ENCODE measurements at places on chromosomes 7 and 10. TPM values are rescaled to one million over a fixed set of nuclear protein-coding genes. Genes with fewer than 3 reads are reported as not detected.
A peak's percentile ranks its signal among the peaks of the same experiment; 100 is the strongest.

DNA sequence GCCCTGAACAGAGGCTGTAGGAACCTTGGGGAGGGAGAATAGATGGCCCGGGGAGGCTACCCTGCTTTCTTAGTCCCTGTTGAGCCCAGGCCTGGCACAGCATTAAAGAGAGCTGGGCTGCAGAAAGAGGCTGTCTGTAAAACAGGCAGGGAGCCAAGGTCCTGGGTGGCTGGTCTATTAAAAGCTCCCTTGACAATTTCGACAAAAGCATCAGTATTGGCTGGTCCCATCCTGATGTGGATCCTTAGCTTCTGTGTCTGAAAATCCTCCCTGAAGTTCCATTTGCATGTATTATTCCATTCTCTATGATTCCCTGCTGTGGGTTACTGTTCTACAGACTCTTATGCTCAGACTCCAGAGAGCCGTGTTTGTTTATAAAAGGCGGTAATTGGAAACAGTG, 158.5 kb downstream of the GALNT17 start:
- DNase-seq, result no peak

DNA sequence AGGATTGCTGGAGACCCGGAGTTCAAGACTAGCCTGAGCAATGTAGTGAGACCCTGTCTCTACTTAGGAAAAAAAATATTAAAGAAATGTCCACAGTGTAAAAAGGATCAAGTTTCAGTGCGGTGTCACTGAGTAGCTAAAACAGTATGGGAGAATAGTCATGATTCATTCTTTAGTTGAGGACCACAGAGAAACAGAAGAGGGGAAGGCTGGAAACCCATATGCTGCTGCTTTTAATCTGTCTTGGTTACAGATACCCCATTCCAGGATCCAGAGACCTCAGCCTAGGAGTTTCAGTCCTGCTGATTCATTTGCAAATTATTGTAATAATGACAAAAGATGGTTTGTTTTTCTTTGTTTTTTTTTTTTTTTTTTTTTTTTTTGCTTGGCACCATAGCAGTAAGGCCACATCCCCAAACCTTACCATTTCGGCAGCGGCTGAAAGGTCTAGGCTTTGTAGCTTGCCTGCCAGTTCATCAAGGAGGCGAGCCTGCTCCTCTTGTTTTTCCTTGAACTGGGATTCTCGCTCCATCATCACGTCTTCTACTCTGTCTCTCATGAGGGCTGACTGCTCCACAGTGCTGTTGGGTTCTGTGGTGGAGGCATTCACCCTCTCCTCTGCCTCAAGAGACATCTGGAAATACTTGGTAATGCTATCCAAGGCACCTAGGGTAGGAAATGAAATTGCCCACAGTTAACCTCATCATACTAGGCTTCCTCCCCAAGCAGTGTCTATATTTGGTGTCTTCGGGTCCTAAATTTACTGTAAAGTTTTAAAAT, 44.2 kb downstream of the DLD start:
- DNase-seq, result peak; percentile 64

DNA sequence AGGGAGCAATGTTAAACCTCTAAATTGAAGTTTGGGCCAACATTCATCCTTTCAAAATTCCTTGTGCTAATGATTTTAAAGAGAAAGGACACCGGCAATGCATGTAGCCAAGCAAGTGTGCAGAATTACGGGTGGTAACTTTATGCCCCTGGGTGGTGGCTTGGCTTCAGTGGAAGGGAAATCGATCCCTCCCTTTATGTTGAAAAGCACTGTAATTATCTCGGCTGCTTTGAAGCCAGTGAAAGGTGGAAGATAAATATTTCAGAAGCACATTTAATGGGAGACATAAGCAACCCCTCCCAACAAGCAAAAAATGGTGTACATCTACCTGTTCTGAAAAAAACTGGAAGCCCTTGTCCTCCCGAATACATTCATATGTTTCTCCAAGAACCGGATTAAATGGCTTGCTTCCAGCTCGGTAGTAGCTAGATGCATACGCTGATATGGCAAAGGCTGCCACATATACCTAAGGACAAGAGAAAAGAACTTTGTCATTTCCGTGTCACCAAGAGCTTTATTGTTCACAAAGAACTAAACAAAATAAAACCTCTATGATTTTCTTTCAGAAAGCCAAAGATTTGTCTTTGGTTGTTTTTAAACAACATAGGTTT, 73.3 kb upstream of the GSDME start:
- DNase-seq, result no peak

The SLC26A3 gene
- total RNA-seq, result not detected

GRCh38 chr10:96501985-96502384, 11.7 kb downstream of the TLL2 start:
- no peak for DNase-seq

The IL6 gene
- 0.41 TPM for total RNA-seq

GRCh38 chr10:42732266-42732665, 50.3 kb upstream of the BMS1 start:
- DNase-seq, result no peak

DNA sequence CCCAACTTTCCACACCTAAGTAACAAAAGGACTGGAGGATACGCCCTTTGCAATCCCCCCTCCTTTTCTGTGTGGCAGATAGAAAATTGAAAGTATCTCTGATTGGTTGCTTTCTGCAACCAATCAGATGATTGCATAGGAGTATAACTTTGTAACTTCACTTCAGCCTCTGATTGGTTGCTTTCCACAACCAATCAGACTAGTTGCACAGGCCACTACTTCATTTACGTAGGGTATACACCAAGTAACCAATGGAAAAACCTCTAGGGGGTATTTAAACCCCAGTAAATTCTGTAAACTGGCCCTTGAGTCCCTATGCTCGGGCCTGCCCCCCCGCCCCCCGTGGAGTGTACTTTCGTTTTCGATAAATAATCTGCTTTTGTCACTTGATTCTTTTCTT, 1080.4 kb downstream of the CNTNAP2 start:
- peak; percentile 26 for DNase-seq

The NEUROG3 gene
- not detected for total RNA-seq

- peak; percentile 83 for DNase-seq
Observed at GRCh38 chr10:70660722-70661121, 11.6 kb upstream of the ADAMTS14 start.

- DNase-seq, result no peak
Observed at GRCh38 chr10:87642988-87643387, 16.7 kb upstream of the PAPSS2 start.

DNA sequence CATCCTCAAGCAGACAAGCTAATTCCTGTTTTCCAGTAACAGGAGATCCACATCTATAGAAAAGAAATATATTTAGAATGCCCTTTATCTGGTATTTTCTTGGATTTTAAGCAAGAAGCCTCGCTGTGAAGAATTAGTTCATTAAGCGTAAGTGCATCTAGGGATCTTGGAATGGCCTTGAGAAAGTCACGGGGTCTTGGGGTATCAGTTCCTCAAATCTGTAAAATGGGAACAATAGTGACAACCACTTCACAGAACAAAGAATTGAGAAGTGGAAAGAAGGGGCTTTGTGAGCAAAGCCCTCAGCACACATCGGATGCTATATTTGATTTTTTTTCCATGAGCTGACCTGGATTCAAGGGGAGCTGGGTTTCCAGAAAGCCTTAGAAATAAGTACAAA, 32.3 kb upstream of the WDFY4 start:
- DNase-seq, result no peak

The COL28A1 gene
- total RNA-seq, result 0.02 TPM

DNA sequence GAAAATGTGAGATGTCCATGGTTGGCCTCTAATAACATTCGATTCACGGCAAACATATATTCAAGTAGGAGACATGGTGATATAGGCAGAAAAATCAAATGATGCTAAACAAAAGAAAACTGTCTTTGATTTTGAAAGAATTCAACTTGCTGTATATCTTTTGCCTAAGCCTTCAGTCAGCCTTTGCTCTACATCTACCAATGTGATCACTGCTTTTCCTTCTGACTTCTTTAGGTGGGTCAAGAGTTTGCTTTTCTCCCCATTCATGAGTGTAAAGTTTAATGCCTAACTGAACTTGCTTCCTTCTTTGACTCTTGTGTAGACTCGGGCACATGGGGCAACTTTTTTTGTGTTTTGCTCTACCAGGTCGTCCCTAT, 417 bp upstream of the HIF1AN start:
- DNase-seq, result no peak

The TUBAL3 gene
- total RNA-seq, result not detected

GRCh38 chr10:95767884-95768556, 12.1 kb downstream of the ENTPD1 start:
- DNase-seq, result no peak

DNA sequence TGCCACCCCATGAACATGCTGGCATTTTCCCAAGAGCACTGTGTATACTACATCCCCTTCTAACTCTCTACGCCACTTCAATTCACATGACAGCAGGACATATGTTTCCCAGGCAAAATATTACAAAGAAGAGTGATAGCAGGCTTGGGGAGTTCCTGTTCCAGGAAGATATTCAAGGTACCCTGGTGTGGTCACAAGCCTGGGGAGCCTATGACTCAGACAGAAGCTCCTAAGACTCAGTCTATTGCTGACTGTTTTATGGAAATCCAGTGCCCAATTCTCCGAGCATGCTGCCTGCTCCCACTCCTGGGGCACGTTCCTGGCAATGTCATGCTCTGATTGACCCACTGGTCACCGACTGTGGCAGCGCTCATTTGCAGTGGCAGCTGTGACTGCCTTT, 23.5 kb upstream of the ABLIM1 start:
- peak; percentile 58 for DNase-seq

The TACR2 gene
- total RNA-seq, result not detected

The PNLIP gene
- total RNA-seq, result not detected

GRCh38 chr10:128926711-128927110, 540.3 kb upstream of the MGMT start:
- DNase-seq, result no peak

The TMEM229A gene
- total RNA-seq, result not detected

DNA sequence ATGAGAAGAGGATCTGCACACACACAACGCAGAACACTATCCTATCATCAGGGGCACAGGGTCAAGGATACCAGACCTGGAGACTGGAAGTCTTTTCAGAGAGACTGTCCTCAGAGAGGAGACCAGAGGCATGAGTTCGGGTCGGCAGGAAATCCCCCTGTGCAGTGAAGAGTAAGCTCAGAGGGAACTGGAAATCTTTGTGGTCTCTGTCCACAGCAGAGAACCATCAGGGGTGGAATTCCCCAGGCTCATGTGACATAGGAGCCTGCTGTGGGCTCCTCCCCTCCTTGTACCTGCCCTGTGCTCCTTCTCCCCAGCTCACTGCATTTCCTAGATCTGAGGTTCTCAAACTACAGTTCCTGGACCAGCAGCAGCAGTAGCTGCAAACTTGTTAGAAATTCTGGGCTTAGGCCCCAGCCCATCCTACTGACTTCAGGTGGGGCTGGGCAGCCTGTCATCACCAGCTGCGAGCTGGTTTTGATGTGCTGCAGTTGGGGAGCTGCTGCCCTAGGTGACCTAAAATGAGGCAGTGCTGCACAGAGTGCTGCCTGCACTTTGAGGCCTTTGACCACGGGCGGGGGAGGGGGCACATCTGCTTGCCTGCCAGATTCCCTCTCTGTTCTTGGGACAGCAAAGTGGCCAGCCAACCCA, 2.4 kb downstream of the ZMIZ2 start:
- no peak for DNase-seq

DNA sequence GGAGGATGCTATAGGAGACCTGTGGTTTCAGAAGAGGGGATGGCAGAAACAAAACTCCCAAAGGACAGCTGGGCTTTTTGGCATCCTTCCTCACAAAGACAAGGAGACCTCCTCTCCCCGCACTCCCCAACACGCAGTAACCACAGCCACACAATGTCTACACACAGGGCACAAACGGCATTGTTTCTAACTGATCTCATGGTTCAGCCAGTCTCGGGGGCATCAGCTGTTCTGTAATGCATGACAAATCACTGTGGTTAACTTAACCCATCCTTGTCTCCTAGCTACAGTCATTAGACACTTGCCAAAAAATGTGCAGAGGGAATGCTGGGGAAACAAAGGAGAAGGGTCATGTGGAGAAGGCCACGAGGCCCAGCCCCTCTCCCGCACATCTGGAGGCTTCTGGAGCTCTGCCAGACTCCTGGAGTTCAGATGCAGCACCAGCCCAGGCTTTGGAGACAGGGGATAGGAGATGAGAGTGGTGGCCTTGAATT, 7.6 kb upstream of the ADAMTS14 start:
- peak; percentile 98 for DNase-seq

GRCh38 chr7:139072796-139073195, 36.7 kb downstream of the ZC3HAV1 start:
- DNase-seq, result no peak

The NEBL gene
- 0.08 TPM for total RNA-seq

The BEND7 gene
- total RNA-seq, result 5.5 TPM

The SCRN1 gene
- 171 TPM for total RNA-seq

DNA sequence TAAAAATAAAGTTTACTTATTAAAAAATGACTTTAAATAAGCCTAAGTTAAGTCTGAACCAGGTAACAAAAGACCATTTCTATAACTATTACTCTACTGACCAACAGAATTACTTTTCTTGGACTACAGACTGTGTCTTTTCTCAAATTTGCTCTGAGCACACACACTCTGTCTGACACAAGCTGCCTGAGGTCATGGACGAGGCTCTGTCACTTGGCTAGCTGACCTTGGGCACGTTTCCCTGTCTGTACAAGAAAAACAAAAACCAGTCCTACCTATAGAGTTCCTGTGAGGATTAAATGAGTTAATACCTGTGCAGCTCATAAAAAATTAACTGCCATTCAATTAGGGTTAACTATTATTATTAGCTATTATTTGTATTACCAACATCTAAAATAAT, 22.9 kb downstream of the ATE1 start:
- DNase-seq, result no peak

DNA sequence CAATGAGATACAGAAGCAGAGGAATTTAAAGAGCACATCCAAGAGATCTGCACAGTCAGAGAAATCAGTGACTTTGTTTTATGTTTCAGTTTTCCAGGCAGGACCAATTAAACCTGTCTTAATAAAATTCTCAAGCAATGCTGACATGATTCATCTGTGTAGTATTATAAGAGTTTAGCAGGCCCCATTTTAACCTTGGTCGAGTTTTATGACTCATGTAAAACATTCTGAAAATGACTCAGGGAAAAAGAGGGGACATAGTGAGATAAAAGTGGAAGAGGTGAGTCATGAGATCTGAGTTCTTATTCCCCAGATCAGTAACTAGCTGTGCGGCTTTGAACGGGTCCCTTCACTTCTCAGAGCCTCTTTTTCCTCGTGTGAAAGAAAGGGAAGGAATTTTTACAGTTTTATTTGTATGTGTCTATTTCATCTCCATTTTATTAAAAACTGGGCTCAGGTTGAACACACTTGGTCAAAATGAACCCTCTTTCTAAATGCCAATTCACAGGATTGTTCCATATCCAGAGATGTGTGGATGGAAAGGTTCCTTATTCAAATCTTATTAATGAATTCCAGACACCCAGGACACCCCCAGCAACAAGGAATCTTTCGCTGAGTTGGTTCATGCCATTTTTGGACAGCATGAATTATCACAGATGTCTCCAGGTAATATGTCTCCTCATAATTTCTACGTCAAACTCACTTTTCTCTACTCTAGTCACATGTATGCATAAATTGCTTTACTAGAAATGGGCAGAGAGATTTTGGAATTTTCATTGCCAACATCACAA, 143.2 kb downstream of the JAZF1 start:
- no peak for DNase-seq

Measured in SJCRH30 (cell line).